ENCODE measurements at places on chromosomes 13 and 19.
A peak's percentile ranks its signal among the peaks of the same experiment; 100 is the strongest.

DNA sequence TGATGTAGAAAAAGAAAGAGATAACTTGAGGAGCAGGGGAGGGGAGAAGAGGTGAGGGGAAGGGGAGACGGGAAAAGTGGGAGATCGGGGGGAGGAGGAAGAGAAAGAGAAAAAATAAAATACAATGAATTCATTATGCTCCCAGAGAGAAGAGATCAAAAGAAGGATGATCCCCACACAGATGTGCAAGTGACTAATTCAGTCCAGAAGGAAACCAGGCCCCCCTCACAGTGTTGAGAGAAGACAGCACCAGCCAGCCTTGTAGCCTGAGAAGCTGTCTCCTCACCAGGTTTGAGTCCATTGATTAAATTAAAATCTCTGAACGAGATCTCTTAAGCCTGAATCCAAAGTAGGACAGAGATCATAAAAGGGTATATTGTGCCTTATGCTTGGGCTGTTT is 333.7 kb upstream of the NBEA start:
- no peak for DNase-seq

GRCh38 chr19:33676999-33677665 is 55.4 kb downstream of the CHST8 start:
- DNase-seq: no peak

DNA sequence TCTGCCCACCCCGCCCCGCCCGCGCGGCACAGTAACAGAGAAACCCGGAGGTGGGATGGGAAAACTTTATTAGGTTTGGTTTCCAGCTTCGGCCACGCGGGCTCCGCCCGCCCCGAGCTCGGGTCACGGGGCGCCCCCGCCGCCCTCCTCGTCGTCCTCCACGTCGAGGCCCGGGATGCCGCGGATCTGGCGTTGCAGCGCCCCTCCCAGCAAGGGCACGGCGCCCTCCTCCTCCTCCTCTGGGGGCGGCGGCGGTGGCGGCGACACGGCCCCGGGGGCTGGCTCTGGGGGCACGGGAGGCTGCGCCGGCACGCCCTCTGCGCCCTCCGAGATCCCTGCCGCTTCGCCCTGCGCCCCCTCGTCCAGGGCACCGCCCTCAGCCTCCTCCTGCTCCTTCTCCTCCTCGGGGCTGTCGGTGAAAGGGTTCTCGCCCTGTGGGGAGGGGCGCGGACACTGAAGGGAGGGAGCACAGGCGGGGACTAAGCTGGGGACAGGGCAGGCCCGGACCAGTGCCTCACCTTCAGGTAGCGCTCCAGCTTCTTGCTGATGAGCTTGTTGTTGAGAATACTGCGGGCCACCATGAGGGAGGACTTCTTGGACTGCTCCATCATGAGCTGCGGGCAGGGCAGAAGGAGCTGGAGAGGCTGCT is 536 bp upstream of the AKAP8 start:
- DNase-seq: peak; percentile 54

- no peak for DNase-seq
Observed at GRCh38 chr19:18440415-18440877, 2.5 kb upstream of the ISYNA1 start.

- peak; percentile 82 for DNase-seq
Observed at GRCh38 chr19:11560404-11561051, 1.5 kb upstream of the ELOF1 start.

- peak; percentile 86 for DNase-seq
Observed at GRCh38 chr19:55368701-55369563, 1.3 kb downstream of the IL11 start.

- DNase-seq: no peak
Observed at GRCh38 chr13:106786006-106786563, 218.1 kb upstream of the ARGLU1 start.

DNA sequence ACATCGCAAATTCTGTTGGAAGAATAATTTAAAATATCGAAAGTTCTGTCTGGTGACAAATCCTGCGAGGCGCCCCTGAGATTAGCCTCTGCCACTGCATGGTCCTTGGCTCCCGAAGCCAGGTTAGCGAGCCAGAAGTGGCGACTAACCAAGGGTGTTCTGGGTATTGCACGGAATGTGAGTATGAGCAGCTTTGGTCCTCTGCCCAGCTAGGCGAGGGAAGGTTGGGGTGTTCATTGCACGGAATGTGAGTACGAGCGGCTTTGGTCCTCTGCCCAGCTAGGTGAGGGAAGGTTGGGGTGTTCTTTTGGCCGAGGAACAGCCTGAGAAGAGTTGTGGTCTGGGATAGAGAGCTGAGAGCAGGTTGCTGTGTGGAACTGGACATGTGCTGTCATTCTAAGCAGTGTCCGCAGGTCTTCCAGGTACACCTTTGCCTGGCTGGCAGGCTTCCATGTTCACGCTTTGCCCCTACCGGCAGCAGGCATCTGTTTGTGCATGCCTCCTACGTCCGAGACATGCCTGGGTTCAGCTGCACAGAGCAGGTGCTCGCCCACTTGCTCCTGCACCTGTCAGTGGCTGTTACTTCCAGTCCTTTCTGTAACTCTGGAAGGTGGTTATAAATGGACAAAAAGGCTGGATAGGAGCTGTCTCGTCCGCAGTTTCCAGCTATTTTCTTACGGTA is 18.3 kb upstream of the TEX29 start:
- DNase-seq: no peak

GRCh38 chr13:58955546-58956385 is 1208.0 kb downstream of the DIAPH3 start:
- no peak for DNase-seq

- no peak for DNase-seq
Observed at GRCh38 chr13:40583738-40584137, 82.7 kb downstream of the FOXO1 start.
